ENCODE measurements at places on chromosomes 2 and 18.

DNA sequence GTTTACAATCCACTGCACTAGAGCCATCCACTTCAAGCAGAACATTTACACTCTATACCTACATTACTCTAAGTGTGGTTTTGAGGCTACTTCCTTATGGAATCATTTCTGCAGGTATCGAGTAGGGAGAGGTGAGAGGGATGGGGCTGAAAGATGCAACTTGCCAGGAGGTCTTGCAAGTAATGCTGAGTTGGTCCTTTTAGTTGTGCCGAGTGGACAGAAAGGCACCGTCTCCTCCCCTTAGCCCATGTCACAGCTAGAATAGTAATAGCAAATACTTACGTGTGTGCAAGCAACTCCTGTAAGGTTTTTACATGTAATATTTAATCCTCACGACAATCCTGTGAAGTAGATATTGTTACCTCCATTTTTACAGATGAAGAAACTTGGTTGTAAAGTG lies 158.8 kb upstream of the TTC39C start:
- DNase-seq, result no peak

- no peak for DNase-seq
These were observed 63.1 kb downstream of the RND3 start for GRCh38 chr2:150424406-150424805.

DNA sequence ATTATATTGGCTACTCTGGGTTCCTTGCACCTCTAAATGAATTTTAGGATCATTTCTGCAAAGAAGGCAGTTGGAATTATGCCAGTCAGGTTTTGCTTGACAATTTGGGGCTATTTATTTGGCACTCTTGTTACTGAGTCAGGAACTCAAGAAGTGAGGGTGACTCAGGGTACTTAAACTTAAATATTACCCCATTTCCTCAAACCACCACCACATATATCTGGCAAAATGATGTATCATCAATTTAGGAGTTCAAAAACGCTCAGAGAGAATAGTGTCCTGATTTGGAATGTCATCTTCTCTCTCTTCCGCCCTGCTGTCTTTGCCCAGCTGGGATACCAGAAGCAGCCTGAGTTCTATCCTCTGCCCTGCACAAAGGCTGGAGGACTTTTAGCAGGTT lies 2.4 kb upstream of the THNSL2 start:
- DNase-seq, result no peak

DNA sequence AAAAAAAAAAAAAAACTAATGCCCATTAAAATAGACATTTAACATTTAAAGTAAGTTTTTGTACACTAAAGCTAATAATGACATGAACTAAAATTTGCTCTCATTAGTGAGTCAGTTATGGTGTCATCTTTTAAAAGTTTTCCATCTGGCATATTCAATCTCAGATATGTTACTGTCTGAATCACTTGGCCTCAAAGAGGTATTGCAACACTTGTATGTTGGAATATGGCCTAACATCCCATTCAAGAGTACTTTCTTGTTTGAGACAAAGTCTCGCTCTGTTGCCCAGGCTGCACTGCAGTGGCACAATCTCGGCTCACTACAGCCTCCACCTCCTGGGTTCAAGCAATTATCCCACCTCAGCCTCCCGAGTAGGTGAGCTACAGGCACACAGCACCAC lies 169.7 kb downstream of the TMEM163 start:
- no peak for DNase-seq

DNA sequence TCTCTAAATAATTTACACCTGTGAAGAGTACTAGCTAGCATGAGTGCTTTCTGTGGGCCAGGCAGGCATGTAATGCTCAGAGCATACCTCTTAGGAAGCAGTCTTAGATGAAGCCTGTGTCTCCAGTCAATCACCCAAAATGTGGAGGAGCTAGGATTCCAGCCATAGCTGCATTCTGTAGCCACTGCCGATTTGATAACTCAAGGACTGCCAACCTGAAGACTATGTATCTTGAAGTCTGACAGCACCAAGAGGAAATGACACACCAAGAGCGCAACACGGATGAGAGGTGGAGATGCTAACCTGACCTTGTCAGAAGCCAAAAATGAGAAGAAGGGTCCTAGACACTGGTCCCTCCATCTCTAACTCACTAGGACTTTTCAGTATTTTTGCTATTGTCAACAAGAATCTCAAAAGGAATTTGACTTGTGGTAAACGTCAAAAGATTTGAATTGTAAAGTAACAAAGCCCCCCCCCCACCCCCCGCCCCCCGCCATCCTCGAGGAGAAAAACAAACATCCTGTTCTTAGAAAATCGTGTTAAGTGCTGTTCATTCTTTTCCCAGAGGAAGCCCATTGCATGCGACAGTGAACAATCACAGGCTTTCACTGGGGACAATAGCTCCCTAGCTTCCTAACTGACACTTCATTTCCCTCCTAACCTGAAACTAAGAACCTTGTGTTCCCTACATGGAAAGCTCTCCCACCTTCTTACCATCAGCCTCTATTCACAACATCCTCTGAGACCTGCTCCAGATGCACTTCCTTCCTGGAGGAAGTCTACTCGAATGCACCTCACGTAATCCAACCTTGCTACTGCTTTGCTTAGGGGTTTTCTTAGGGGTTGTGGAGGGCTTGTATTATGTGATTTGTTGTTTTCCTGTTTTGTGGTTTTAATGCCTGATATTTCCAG lies 14.7 kb downstream of the CDC42EP3 start:
- DNase-seq, result peak; percentile 18

GRCh38 chr2:17719562-17720371 lies 33.8 kb downstream of the SMC6 start:
- DNase-seq, result no peak

DNA sequence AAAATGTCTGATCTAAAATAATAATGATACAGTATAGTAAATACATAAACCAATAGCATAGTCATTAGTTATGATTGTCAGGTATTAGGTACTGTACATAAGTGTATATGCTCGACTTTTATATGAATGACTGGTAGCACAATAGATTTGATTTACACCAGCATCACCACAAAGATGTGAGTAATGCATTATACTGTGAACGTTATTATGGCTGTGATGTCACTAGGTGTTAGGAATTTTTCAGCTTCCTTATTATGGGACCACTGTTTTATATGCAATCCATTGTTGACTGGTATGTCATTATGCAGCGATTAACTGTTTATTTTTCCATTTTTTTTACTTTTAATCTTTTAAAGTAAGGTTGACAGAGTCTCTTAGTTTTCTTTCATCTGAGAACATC lies 23.7 kb downstream of the ATP9B start:
- no peak for DNase-seq

GRCh38 chr2:142872882-142873724 lies 4.4 kb upstream of the KYNU start:
- DNase-seq, result no peak

DNA sequence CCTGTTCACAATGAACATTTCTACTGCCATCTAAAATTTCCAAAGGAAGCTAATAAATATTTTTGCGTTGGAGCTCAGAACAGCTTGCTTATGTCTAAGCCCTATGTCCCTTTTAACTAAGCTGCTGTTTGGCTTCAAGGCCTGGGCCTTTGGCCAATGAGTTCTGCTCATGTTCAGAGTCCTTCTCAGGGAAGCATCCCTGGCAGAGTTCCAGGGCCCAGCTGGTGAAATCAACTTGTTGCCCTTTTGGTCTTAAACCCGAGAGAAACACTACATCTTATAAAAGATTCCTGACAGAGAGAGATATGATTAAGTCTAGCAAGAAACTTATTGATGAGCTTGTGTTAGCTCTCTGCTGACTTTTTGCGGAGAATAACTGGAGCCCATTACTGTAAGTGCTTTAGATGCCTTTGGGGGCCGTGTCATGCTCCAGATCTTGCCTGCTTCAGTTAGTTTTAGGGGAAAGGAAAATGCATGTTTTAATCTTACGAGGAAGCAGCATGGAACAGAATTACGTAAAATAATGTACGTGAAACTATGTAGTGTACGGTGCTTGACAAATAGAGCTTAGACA lies 102.5 kb upstream of the NOSTRIN start:
- no peak for DNase-seq

GRCh38 chr18:67728364-67728763 lies 211.8 kb upstream of the DSEL start:
- DNase-seq, result no peak

DNA sequence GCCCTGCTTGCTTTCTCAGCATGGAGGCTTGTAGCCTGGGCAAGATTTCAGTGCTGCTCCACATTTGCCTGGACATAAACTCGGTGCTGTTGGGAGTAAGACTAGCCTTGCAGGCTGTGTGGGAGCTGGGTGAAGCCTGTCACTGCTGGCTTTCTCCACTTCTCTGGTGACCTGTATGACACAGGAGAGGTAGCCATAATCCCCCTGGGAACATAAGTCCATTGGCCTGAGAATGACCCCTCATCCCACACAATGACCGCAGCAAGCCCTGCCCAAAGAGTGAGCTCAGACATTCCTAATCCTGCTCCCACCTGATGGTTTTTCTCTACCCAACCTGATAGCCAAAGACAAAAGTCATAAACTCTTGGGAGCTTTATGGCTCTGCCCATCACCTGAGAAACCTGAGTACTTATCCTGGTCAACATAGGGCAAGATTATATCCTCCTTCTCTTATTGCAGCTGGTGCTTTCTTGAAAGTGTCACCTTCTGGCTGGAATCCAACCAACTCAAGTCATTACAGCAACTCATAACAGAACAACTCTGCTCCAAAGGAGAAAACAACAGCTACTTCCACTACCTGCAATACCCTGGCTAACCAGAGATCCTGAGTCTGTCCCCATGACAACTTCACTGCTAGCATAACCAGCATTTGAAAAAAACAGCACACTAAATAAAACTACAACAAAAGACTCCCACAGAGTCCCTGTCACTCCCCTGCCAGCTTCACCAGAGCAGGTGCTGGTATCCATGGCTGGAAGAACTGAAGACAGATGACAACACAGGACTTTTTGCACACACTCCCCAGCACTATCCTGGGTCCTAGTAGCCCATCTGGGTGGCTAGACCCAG lies 834.4 kb upstream of the DDX18 start:
- peak; percentile 36 for DNase-seq

- no peak for DNase-seq
These were observed 3.5 kb upstream of the RNU4ATAC start for GRCh38 chr2:121527009-121527682.

DNA sequence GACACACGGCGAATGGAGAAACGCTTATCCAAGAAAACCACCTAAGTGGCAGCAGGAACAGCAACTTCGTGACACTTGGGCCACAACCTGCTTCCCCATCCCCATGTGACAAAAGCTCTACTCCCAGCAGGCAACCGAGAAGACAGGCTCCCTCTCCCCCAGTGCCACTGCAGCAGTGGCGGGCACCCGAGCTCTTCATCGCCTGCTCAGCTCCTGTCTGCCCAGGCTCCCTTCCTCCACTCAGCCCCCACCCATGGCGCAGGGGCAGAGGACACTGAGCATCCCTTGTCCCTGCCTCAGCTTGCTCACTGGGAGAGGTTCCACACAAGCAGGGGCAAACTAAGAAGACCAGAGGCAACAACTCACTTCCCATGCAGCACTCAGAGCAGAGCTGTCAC lies 22.9 kb downstream of the SLC66A2 start:
- no peak for DNase-seq

DNA sequence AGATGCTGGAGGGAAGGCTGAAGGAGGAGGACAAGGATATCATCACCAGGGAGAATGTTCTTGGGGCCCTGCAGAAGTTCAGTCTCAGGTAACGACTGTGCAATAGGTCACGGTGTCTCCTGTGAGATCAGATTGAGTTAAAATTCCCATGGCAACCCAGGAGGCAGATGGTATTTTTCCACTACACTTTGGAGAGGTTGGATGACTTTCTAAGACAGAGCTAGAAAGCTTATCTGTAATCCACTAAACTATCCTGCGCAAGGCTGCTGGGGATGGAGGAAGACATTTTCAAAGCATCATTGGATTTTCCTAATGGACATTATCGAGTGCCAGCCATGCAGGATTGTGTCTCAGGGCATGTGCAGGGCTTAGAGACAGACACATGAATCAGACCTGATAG lies 74.6 kb downstream of the ARMC9 start:
- no peak for DNase-seq

DNA sequence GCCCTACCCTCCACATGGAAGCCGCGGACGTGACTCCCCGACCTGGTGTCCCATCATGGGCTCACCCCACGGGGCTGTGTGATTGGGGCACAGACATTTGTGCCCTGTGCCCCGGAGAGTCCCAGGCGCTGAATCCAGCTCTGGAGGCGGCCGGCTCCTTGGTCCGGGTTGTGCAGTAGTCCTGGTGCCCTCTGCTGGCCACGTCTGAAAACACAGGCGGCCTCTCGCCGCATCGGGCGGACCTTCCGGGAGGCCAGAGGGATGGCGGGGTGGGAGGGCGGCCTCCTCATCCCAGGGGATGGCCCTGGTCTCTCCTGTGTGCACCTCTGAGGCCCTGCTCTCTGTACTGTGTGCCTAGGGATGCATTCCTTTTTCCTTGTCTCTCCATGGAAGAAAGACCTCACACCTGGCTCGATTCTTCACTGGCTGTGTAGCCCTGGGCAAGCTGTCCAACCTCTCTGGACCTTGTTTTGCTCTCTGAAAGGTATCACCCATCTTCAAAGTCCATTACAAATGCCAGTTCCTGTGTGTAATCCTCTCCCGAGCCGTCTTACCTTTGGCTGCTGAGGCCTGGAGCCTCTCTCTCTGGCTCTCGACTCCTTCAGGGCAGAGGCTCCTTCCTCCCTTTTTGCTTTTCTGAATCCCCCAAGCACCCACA lies 27.6 kb downstream of the CELF4 start:
- DNase-seq, result no peak

DNA sequence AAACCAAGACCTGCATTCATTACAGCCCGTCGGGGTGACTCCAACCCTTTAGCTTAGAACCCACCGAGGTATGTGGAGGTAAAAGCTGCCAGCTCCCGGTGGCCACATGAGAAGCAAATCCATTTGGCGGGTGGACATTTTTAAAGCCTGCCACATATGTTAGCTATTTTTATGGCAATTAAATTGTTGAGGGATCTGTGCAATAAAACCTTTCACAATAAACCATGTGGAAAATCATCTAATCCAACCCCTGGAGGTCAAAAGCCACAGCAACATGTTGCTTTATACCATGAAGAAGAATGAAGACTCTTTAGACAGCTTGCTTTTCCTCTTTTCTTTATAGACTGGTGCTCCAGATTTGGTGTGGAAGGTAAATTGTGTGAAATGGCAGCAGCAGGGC lies 176.3 kb downstream of the AGPS start:
- no peak for DNase-seq

DNA sequence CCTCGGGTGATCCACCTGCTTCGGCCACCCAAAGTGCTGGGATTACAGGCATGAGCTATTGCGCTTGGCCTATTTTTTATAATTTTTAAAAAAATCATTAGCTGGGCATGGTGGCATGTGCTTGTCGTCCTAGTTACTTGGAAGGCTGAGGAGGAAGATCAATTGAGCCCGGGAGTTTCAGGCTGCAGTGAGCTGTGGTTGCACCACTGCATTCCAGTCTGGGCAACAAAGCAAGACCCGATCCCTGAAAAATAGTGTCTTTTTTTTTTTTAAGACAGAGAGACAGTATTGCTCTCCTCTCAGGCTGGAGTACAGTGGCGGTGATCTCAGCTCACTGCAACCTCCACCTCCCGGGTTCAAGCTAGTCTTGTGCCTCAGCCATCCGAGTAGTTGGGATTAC lies 4.8 kb downstream of the SSB start:
- DNase-seq, result no peak
